Immature natural killer cell (primary cell): ENCODE measurements at places on chromosomes 16 and 17.

- no peak for DNase-seq
Measured at GRCh38 chr17:17494499-17494869, 1.7 kb downstream of the RASD1 start.

- no peak for DNase-seq
Measured at GRCh38 chr16:88596483-88596882, 26.3 kb downstream of the ZC3H18 start.

DNA sequence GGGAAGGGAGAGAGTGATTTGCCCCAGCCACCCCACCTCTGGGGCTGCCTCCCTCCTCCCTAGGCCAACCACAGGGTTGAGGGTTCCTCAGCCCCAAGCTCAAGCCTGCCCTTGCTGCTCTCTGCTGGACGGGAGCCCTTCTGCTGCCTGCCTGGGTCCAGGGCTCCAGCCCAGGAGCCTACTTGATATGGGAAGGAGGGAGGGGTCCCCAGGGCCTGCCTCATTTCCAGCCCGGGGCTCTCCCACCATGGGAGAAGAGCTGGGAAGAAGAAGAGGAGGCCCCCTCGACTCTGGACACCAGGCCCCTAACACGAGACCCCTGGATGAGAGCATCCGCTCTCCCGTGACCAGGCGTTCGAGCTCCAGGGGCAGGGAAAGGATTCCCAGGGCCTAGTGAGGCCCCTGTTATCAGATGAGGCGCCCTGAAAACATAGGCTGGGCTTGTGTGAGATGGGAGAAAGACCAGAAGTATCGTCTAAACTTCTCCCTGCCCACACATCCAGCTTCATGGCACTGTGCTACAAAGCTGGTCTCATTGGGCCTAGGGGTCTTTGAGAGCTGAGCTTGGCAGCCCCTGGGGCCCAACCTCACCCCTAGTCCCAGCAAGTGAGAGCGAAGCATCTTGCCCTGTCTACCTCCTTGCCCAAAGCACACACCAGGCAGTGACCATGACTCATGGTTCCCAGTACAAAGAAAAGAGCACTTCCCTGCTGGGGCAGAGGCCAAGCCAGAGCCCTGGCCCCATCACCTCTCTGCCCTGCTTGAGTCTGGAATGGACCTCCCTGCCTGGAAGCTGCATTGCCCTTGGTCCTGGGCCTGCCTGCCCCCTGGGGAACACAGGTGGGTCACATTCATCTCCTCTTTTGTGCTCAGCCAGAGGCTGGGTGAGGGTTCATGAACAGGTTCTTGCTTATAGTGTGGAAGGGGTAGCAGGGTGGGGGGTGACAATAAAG lies 987 bp downstream of the SLC16A5 start:
- DNase-seq: no peak

DNA sequence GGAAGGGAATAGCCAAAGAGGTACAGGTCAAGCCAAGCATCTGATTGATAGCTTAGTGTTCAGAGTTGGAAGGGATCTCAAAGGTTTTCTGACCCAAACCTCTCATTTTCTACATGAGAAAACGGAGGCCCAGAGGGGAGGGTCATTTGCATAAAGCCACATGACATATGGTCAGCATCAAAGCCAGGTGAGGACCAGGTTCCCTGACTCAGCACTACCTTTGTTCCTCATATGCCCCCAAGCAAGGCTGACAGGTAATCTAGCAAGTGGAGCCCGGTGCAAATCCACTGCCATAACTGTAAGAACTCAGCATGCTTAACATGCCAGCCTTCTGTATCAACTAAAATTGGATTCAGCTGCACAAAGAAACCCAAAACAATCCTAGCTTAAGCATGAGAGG lies 28.2 kb upstream of the CCL1 start:
- DNase-seq: no peak

DNA sequence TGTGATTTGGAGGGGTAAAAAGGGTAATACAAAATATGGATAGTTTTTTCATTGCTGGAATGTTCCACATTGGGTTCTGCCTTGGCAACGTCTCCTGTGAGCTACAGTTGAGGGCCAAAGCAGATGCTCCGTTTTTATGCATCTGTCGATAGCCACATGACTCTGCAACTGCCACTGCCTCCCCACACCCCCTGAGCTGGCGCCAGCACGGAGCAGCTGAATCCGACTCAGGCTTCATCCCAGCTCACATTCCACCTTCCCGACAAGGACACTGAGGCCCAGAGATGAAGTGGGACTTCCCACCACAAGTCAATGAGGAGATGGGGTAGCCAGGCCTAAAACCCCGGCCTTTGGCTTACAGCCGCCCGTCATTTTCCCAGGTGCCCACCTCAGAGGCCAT lies 334.1 kb downstream of the CDH13 start:
- no peak for DNase-seq

DNA sequence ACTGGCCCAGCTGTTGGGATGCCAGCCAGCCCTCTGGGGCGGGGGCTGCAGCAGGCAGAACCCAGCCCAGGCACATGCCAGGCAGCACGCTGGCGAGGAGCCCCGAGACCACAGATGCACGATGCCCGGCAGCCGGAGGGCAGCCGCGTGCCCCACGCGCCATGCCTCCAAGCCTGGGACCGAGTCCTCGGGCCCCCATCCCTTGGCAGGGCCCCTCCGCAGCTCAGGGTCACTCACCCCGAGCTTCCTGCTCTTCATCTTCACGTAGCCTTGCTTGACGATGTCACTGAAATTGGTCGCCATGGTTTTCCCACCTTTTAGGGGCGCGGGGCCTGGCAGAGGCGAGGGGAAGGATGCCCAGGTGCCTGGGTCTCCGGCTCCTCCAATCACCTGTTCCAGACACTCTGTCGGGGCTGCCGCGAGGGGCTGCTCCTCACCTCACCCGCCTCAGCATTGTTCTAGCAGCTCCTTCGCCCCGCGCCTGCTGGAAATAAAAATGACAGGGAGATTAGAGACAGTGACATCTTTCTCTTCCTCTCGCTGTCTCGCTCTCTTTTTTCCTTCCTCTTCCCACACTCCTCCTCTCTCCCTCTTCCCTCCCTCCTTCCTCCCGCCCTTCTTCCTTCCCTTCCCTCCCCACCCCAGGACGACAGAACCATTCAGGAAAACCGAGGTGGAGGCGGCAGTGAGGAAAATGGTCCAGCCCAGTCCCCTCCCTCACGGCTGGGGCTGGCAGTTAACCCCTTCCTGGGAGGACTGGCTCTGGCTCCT lies 6.9 kb downstream of the DOK4 start:
- DNase-seq: no peak

- DNase-seq: no peak
Measured at GRCh38 chr16:73420244-73420643, 372.3 kb upstream of the ZFHX3 start.
